ENCODE measurements at places on chromosomes 7 and 10.

- no peak for DNase-seq
These were observed 202.6 kb downstream of the PPP1R3A start for GRCh38 chr7:113715981-113716856.

DNA sequence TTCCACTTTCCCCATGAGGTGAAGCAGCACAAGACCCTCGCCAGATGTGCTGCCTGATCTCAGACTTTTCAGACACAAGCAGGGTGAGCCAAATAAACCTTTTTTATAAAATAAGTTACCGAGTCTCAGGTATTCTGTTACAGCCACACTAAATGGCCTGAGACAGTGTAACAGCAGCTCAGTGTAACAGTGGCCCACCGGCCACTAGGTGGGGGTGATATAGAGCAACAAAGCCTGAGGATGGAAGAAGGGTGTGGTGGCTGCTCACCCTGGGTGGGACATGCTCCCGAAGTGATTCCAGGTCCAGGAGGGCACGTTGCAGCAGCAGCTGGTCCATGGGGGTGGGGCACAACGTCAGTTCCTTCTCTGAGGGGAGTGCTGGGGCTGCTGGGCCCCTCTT, 44.6 kb downstream of the BMS1 start:
- DNase-seq: no peak

GRCh38 chr7:94160719-94161435, 156.7 kb upstream of the BET1 start:
- no peak for DNase-seq

- DNase-seq: peak; percentile 74
These were observed 15.4 kb downstream of the SEC24C start for GRCh38 chr10:73759512-73760115.

- no peak for DNase-seq
These were observed 2.6 kb upstream of the KAT6B start for GRCh38 chr10:74823791-74824183.

DNA sequence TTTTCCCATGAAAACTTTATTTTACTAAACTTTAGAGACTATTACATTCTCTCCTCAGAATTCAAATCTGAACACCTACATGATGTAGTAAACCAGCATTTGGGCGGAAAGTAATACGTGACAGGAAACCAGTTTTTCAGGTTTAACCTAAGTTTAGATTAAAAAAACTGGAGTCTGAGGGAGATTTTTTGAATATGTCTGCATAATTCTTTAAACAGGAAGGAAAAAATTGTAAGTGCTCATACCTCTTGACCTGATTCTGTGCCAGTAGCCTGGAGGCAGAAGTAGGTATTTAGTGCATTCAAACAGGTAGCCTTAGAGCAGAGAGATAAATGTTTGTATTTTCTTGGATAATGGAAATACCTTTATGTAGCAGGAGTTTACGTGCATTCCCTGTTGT, 224.3 kb downstream of the MDFIC start:
- DNase-seq: no peak

DNA sequence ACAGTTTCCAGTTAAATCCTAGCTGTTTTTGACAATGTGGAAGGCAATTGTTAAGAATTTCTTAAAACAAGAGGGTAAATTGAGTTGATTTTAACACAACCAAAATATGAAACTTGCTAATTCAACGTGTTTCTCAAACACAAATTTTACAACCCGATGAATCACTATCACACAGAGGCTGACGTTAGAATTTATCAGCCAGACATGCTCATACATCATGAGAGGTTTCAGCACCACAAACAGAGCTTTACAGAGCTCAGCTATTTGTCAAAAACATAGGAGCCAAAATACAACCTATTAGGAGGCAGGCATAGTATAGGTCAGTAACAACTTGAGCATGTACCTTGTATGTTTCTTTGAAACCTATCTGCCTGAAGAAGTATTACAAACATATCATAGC, 36.1 kb downstream of the LRRN3 start:
- DNase-seq: no peak

DNA sequence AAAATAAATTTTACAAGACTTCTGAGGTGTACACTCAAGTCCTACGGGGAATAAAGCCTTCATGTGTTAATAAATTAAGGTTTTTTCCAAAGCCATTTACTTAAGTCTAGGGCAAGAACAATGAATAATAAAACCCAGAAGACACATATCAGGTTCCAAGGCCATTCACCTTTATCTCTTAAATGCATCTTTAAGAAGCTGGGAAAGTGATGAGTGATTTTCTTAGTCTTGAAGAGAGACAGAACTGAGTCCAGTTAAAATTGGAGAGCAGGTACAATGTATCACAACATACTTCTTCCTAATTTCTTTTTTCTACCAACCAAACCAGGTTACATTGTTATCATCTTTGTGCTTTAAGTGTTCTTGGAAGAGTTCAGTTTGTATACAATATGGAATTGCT, 189.5 kb downstream of the RAPGEF5 start:
- DNase-seq: no peak

DNA sequence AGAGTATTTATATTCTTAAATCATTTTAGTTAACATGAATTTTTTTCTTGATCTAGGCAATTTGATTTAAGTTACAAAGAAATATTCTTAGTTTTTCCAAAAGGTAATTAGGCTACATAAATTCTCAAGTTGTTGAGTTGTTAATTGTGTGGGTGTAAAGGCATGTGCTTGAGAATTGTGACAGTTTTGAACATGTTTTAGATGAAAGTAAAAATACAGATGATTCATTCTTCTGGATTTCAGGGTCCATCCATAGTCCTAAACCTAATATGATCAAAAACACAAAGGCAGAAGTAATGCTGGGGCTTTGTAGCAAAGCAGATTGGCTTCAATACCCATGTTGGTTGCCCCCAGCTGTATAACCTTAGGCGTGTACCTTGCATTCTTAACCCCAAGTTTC, 127.9 kb downstream of the CPED1 start:
- DNase-seq: no peak

- DNase-seq: no peak
These were observed 1.0 kb upstream of the CROT start for GRCh38 chr7:87344446-87344845.

DNA sequence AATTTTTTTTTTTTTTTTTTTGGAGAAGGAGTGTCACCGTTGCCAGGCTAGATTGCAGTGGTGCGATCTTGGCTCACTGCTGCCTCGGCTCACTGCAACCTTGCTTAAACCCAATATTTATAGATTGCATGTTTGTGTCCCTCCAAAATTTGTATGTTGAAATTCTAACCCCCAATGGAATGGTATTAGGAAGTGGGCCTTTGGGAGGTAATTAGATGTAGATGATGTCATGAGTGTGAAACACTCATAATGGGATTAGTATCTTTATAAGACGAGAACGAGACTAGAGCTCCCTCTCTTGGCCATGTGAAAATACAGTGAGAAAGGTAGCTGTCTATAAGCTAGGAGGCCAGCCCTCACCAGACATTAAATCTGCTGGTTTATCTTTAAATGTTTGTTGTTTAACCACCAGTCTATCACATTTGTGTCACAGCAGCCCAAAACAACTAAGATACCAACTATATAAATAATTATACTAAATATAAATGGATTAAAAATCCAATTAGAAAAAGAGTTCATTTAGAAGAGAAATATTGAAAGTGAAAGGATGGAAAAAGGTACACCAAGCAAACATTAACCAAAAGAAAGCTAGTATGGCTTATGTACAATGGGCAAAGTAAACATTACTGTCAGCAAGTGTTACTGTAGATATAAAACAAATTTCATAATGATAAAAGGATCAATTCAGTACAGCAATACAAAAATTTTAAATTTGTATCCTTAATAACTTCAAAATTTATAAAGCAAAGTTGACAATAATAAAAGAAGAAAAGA, 9.3 kb downstream of the TCAF1 start:
- no peak for DNase-seq
